ENCODE measurements at places on chromosomes 5 and 9. TPM values are rescaled to one million over a fixed set of nuclear protein-coding genes. Genes with fewer than 3 reads are reported as not detected.

DNA sequence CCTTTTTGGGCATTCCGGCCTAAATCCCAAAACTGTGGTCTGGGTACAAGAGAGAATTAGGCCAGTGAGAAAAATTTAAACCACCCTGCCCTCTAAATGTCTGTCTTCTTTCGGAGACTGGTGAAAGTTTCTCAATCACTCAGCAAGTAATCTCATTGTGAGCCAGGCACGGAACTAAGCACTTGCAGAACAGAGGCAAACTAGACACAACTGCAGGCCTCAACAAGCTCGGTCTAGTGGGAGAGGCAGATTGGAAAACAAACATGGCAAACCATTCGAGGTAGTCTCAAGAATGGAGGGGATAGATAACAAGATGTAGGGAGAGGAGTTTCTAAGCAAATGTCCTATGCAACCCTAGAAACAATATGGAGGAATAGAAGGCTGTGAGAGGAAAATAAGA is 8.9 kb upstream of the C5orf58 start:
- no peak for DNase-seq

Gene POLR3G
- 9.7 TPM for total RNA-seq

- DNase-seq = no peak
These were observed 759.9 kb downstream of the DTWD2 start for GRCh38 chr5:118228489-118228888.

GRCh38 chr5:145283141-145283810 is 551.9 kb downstream of the PRELID2 start:
- DNase-seq = no peak

DNA sequence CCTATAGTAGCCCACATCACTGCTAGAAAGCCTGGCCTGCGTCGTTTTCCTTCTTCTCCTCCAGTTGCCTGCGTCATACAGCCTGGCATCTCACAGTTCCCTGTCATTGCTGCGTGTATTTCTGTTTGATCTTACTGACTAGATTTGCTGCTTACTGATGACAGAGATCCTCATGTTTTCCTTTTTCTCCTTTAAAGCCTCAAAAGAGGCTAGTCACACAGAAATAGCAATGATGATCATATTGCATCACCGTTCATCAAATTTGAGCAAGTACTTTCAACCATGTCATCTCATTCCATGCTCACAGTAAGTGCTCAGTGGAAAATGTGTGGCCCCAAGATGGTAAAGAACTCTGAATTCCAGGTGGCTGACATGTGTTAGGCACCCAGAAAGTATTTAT is 76.8 kb downstream of the MVB12B start:
- DNase-seq = no peak

DNA sequence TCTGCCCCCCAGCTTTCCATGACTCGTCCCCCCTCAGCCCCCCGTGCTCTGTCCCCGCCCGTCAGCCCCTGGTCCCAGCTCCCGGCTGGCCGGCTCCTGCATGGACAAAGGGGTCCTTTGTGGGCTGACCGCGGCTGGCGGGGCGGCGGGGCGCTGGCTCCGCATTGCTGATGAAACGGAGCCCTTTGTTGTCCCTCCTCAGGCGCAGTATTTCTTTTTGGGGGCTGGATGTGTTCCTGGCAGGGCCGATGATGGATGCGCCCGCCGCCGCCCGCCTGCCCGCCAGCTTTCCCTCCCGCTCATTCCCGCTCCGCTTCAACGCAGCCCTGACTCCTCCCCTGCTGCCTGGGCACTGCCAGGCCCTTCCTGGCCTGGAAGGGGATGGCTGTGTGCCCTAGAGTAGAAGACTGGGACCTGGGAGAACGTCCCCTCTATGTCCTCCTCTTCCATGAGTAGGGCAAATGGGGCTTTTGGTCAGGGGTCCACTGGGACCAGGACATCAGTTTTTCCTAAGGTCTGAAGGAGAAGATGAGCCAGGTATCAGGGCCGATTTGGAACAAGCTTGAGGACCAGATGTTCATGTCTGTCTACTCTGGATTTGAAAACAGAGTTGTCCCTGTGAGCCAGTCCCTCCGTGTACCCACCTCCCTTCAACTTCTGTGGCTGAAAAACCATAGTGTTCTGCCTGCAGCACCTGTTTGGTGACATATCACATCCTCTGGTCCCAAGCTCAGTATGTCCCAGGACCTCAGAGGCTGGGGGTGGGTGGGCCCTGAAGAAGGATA is 29.0 kb downstream of the CXXC5 start:
- DNase-seq = no peak

DNA sequence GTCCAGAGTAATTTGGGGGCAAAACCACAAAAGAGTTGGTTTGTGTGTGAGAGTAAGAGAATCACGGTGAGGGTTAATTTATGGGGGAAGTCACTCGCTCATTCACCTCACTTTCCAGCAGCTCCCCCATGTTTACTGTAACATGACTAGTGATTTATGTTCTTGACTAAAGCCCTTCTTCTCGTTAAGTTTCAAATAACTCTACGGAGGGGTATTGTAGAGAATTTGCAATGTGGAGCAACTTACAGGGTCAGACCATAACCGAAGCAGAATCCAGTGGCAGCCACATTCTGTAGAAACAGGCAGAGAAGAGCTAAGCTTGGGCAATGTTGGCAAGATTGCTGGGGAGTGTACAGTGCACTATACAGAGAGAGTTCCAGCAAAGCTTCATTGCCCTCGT is 760.6 kb downstream of the IRX1 start:
- no peak for DNase-seq

Gene BNC2
- not detected for total RNA-seq

DNA sequence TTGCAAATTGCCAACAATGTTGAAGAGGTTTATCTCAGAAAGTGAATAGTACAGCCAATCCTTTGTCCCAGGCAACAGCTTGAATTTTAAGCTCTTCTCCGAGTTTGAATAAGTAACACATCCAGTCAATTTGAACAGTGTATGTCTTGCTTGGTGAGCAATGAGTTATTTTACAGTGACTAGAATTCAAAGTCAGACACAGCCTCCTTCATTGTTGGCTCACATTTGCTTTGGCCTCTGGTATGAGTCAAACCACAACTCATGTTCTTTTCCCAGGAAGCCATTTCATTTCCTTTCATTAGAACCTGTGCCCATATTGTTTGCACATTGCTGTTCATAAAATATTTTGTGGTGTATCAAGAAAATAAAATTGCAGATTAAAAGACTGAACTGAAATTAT is 622.0 kb upstream of the DAB2 start:
- no peak for DNase-seq

DNA sequence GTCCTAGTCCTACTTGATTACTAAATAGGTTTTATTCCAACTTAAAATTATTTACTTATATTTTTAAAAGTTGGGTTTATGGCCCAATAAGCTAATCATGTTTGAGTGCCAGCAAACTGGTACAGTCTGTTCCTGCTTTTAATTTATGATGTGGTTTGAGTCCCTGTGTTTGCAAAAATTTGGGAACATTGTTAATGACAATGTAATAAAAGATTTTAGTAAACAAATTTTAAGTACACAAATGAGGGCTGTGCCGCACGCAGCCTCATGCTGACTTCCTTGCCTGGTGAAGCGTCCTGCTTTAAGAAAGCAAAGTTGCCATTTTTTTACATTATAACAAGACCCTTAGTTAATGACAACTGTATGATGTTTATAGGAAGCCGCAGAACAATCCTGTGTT is 96.8 kb upstream of the MAP1B start:
- no peak for DNase-seq

Gene ADAMTS6
- total RNA-seq = 0.44 TPM

DNA sequence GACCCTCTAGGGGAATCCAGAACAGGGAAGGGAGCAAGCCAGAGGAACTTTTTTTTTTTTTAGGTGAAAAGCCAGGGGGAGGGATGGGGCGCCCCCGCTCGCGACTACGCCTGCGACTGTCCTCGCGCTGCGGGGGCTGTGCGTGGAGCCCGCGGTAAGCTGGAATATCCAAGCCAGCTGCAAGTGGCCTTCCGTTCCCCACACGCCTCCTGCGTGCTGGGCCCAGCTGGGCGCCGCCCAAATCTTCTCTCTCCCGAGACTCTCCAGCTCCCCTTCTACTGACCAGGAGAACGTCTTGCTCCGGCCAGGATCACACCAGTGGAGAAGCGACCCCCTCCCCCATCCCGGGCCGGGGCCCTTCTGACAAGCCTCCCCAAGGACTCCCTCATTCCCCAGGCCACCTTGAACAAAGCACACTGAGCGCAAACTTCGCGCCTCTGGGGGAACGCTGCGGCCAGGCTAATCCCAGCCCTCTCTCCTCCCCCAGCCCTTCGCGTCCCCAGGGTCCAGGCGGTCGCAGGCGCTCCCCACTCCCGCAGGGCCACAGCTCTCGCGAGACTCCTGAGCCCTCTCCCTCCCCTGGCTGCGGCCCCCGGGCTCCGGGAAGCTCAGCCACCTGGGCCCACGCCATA is 6.6 kb downstream of the BARX1 start:
- no peak for DNase-seq

DNA sequence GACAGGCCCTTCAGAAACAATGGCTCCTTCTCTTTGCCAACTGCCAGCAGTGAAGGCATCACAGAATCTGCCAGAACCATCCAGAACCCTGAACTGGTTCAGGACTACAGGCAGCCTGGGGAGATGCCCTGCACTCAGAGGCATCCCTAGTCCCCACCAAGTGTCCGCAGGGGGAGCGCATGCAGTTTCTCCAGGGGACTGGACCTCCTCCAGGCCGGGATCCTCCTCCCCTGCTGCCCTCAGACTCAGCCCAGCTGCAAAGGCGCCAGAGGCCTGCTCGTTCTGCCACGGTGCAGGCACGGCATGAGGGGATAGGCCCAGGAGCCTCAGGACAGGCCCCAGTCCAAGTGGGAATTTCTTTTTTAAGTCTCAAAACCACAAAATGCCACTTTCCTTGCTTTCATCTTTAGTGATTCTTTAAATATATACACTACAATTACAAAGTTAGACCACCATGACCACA is 72.0 kb downstream of the SEMA4D start:
- no peak for DNase-seq

GRCh38 chr5:100667161-100667630 is 132.0 kb downstream of the FAM174A start:
- no peak for DNase-seq

GRCh38 chr9:86168256-86168655 is 68.9 kb upstream of the GOLM1 start:
- no peak for DNase-seq

Gene KIF24
- 5.7 TPM for total RNA-seq

GRCh38 chr9:37338218-37338617 is 84.3 kb upstream of the GRHPR start:
- DNase-seq = no peak

DNA sequence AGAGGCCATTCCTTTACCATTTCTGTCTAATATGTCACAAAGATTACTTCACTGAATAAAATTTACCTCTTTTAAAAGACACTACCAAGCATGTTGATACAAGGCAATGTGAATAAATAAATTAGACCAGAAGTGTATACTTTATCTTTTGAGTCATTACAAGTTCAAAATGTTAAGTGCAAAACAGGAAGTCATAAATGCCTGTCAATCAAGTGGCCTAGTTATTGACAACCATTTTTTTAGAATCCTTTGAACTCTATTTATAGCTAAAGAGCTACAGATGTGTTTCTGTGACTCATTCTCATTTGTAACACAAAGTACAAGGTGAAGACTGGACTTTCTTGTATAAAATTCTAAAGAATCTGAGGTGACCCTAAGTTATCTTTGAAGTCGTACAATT is 602.7 kb upstream of the SEMA6A start:
- DNase-seq = no peak

Gene PLAC8L1
- not detected for total RNA-seq

Gene ANKRD18A
- 8.6 TPM for total RNA-seq

DNA sequence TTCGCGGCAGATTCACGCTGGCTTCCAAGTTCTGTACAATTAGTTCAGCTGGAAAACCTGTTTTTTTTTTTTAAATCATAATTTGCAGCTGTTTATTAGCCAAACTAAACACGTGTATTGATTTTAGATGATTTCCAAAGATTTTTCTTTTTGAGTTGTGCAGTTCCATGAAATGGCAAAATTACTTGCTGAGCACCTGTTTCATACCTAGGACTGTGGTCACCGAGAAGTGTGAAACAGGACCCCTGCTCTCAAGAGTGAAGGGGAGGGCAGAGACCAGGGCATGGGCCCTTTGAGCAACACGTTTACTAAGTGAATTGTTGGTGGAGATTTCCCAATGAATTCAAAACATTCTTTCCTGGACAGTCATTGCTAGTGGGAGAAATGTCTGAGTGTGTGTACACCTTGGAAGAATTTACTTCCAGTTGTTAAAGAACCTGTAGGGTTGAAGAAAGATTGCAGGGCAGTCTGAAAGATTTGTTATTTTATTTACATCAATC is 688 bp downstream of the SNX24 start:
- no peak for DNase-seq

GRCh38 chr5:127680595-127680994 is 22.6 kb upstream of the CCDC192 start:
- DNase-seq = no peak

GRCh38 chr5:57488215-57488955 is 5.8 kb upstream of the ACTBL2 start:
- DNase-seq = no peak

DNA sequence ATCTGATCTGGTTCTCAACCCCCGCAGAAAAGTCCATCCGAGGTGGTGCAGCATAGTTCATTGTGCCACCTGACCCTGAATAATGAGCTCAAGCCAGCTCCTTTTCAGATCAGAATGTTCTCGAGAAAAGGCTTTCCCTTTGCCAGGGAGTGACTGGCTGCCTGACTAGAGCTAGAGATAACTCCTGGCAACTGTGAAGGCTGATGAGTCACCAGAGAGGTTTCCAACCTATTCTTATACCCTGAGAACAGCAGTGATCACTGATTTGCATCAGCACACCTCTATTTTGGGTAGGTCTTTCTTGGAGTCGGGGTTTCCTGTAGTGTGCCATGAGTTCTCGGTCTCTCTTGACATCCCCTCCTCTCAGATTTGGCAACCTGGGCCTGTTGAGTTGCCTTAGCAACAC is 127.9 kb downstream of the PIK3R1 start:
- DNase-seq = peak; percentile 51

DNA sequence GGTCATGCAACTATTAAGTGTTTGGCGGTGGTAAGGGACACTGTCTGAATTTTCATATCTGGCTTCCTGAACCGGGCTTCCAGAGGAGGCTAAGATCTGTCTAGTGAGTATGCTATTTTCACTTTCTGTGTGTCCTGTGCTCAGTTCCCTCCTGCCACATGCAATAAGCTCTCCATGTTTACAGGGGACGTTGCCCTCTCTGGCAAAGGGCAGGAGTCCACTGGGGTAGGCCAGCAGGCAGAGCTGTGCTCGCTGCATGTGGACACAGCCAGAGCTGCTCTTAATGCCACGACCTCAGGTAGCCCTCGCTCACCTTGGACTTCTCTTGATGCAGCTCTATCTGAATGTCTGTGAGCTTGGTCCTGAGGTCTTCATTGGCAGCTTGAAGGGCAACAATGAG is 111.2 kb downstream of the JAKMIP2 start:
- DNase-seq = no peak

DNA sequence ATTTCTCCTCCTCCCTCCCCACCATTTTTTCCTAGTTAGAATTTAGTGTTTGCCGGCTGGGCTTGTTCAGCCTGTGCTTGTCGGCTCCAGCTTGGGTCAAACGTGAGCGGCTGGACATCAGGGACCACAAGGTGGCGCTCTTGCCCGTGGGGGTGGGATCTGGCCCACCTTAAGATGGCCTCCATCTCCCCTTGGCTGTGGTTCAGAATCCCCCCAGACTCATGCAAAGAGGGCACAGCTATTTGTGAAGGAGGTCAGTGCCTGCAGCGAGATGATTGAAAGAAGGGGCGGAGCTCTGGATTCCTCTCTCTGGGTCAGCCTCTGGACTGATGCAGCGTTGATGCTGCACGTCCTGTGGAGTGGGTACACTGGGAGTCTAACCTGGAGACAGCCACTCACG is 283.3 kb upstream of the TUT7 start:
- DNase-seq = peak; percentile 24

GRCh38 chr9:7328453-7328852 is 471.1 kb downstream of the DMAC1 start:
- DNase-seq = no peak

All from activated CD4-positive, alpha-beta memory T cell treated with anti-CD3 and anti-CD28 coated beads for 36 hours (primary cell).